Caudate nucleus (tissue), 63 donors: ENCODE measurements at places on chromosomes 3 and 15.

DNA sequence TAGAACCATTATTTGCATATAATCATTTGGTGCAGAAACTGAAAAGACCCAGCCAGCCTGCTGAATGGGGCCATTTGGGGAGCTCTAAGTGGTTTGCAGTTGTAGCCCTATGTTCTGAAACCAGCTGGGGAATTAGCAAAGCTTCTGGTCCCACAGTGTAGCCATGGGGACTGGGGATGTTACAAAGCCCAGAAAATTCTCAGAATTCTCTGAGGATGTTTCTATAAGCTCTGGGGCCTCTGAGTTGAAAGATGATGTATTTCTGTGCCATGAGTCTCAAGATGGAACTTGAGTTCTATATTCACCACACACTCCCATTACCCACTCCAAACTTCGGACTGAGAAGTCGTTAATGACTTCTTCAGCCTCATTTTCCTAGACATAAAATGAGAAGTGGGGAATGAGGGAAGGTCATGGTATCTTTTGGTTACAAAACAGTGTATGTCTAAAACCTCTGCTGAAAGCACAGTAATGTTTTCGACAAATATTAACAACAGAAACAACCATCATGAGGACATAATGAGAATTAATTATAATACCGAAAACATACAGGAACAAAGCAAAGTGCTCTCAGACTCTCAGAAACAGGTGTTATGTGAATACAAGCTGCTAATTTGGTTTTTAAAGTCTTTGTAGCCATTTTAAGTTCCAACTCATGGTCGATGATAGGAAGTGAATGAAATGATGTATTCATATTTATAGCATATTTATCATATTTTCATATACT, 89.4 kb downstream of the RFTN1 start:
- no peak for DNase-seq

DNA sequence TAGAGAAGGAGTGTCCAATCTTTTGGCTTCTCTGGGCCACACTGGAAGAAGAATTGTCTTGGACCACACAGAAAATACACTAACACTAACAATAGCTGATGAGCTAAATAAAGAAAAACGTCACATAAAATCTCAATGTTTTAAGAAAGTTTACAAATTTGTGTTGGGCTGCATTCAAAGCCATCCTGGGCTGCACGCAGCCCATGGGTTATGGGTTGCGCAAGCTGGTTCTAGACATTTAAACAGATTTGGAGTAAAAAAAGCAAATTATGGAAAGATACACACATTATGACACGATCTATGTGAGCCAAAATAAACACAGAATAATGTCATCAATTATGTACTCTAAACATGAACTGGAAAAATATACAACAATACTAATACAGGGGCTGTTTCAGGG, 703.3 kb upstream of the LMCD1 start:
- no peak for DNase-seq

DNA sequence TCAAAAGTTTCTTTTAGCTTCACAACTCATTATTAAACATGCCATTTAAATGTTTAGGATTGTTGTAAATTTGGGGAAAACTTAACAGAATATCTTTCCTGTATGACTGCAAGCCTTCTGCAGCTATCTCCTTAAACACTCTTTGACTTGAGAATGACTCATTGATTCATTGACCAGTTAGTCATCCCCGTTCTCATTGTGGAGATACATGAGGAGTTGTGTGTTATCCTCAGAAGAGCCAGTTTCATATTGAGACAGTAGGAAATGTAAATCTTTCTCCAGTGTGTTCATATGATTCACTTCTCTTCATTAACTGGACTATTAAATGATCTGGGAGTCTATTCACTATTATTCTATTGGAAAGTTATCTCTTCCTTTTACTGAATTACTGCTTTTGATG, 83.0 kb downstream of the CRYGS start:
- no peak for DNase-seq

DNA sequence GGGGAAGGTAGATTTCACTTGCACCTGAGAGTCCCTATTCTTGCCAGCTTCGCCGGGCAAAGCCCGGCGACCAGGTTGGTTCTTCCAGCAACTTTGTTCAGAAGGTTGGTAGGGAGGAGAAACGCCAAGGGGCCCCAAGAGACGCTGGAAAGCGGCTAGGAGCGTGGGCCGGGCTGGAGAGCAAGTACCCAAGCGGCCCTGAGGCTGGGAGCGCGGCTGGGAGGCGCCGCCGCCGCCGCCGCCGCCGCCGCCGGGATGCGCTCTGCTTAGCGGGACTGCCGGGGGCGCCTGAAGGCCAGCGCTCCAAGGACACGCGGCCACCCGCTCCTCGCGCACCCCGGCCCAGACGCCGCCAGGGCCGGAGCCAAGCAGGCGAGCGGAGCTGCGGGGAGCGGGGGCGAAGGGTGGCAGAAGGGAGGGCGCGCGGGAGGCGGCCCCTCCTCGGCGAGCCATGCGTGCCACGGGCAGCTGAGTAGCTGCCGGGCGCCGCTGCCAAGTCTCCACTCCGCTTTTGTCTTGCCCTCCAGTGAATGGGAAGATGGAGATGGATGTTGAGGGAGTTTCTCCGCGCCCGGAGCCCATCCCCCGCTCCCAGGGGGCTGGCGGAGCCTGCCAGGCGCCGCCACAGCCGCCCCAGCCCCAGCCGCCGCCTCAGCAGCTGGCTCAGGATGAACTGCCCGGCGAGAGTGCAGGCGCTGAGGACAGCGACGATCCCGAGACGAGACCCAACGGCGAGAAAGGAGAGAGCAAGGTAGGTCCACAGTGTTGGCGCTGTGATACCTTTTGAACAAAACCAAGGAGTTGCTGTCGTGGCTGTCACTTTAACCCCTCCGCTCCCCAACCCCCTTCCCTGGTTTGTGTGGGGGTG, 227.4 kb upstream of the AZI2 start:
- DNase-seq: no peak

GRCh38 chr3:122458992-122459391, 43.1 kb upstream of the WDR5B start:
- no peak for DNase-seq

- DNase-seq: no peak
Observed at GRCh38 chr3:182651461-182651860, 141.8 kb upstream of the ATP11B start.

DNA sequence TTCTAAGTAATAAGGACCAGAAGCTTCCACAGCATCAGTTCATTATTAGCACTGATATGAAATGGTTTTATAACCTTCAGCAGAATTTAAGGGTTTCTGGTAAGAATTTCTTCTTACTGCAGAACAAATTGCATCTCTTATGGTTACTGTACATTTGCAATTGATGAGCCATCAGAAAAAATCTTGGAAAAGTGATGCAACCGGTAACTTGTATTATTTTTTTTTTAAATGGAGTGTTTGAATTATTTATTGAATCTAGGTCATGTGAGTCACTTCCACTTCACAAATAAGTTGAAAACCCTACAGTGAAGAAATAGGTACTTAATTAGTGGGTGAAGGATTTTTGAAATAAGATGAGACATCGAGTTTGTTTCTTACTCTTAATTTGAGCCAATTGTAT, 786.0 kb downstream of the TUSC7 start:
- DNase-seq: no peak

GRCh38 chr3:153596401-153596800, 434.4 kb downstream of the RAP2B start:
- DNase-seq: no peak

DNA sequence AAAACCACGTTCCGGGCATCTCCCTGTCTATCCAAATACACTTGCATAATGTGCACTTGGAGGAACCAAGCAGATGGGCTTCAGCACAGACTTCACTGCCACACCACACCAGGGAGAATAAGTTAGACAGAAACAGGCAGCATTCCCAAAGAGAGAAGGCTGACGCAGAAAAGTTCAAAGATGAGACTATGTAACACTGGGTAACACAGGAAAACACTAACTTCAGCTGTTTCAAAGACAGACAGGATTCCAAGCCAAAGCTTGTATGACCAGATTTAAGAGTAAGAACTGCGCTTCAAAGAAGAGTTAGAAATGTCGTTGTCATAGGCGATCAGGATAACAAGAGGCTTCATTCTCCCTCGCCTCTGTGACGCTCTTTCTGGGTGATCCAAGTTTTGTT, 19.9 kb downstream of the SLC51A start:
- no peak for DNase-seq

- no peak for DNase-seq
Observed at GRCh38 chr3:130517602-130518001, 625 bp downstream of the COL6A6 start.

- no peak for DNase-seq
Observed at GRCh38 chr3:72591522-72592421, 256.5 kb downstream of the SHQ1 start.

DNA sequence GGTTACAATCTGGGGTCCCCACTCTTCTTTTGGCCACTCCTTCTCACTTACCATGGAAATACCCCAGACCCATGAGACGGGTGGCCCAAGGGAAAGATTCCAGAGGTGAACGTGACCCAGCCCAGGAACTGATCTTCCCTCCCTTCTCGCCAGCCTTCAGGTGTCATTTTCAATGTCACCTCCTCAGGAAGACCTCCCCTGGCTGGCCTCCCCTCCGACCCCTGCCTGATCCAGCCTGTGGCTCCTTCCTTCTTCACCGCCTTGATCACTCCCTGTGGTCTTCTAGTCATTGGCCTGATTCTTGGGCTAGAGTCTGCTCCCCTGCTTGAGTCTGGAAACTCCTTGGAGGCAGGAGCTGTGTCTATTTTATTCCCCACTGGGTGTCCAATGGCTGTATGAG, 146.1 kb downstream of the SMAD6 start:
- DNase-seq: no peak

DNA sequence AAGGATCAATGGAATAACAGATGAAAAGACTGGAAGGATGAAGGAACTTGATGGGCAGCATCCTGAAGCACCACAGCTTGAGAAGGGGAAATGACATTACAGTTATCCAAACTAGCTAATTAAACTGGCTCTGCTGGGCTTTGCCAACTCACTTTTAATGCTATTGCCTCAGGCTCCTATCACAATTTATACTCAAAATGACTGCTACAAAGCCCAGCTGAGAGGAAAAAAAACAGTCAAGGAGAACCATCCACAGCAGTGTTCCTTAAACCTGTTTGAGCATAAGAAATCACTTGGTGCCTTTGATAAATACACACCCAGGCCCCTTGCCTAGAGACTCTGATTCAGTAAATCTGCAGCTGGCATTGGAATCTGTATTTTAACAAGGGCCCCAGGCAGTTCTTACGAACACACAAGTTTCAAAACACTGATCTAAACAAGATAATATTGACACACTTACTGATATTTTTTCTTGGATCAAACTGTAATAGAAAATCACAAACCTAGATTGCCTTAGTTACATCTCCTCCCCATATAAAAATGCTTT, 85.8 kb downstream of the MB21D2 start:
- no peak for DNase-seq

GRCh38 chr3:186532598-186533072, 11.5 kb downstream of the CRYGS start:
- no peak for DNase-seq

DNA sequence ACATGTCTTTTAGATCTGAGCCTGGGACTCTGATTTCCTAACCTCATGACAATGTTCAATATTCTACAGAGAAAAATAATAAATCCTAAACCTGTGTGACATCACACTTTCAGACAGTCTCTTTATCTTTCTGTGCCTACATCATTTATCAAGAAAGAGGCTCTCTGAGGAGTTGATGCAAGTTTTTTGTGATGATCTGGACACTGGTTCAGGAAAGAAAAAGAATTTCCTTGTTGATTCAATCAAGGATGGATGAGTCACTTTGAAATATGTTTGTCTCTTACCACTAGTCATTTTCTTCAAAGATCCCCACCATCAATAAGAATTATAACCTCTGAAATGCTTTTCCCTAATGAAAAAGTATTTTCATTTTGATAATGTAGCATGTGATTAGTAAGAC, 404.6 kb downstream of the WDR72 start:
- DNase-seq: no peak

GRCh38 chr3:145005427-145005826, 1033.8 kb downstream of the DIPK2A start:
- DNase-seq: no peak

DNA sequence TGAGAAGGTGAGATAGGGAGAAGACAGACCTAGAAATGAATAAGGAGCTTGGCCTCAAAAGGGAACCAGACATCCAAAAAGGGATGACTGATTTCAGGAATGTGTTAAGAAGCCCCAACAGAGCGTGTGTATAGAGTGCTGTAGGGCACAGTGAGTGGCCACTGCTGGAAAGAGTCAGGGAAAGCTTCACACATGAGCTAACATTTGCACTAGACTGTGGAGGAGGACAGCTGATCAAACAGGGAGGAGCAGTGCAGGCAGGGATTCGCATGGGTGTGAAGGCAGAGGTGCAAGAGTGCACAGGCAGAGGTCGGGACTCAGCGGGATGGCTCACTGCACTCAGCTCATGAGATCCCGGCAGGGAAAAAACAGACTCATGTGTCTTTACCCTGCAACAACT, 61.8 kb downstream of the NPTN start:
- DNase-seq: no peak

DNA sequence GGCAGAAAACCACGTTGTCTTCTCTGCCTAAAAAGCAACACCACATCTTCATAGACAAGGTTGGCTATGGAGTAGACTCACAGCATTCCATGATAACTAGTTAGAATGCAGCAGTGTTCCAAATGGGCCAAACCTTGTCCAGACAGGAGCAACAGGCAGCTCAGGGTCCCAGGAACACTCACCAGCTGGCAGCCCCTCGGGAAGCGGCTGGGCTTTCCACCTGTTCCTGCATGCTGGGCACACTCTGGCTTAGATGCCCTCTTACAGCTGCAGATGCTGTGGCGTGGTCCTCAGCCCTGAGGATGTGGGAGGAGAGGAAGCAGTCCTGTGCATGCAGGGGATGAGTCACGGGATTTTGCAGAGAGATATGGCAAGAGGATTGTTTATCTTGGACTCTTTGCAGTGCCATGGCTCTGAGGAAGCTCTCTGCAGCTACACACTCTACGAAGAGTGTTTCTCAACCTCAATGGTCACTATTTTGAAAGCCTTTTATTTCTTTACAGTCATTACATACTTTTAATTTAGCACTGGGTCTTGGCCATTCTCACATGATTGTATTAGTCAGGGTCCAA, 11.3 kb downstream of the NRROS start:
- no peak for DNase-seq

DNA sequence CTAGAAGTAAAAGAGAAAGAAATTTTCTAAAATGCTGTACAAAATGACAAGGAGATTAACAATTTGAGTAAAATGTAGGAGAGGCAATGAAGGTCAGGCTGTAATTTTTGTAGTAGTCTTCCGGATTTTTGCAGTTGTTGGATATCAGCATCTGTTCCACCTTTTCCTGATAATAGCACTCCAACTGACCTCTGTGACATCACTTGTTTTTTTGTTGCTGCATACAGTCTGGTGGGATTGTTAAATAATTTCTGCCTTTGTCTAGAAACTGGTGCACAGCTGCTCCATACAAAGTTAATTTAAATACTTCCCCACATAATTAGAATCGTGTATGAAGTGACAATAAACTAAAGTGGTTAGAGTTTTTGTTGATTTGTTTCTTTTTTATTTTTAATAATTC, 731.4 kb downstream of the PLOD2 start:
- no peak for DNase-seq

- DNase-seq: no peak
Observed at GRCh38 chr3:193798051-193798450, 205.0 kb downstream of the OPA1 start.

DNA sequence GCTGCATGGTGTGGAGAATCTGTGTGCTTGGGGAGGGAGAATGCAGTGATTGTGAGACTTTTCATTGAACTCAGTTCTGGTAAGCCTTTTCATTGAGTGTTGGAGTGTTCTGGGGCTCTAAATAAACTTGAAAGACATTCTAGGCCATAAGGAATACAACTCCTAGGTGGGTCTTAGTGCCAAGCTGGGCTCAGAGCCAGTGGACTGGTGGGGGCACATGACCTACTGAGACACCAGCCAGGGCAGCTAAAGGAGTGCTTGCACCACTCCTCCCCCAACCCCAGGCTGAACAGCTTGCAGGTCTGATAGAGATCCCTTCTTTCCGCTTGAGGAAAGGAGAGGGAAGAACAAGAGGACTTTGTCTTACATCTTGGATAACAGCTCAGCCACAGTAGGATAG, 21.7 kb upstream of the KPNA4 start:
- no peak for DNase-seq
